ENCODE measurements at places on chromosomes 2 and 18.
A peak's percentile ranks its signal among the peaks of the same experiment; 100 is the strongest.

DNA sequence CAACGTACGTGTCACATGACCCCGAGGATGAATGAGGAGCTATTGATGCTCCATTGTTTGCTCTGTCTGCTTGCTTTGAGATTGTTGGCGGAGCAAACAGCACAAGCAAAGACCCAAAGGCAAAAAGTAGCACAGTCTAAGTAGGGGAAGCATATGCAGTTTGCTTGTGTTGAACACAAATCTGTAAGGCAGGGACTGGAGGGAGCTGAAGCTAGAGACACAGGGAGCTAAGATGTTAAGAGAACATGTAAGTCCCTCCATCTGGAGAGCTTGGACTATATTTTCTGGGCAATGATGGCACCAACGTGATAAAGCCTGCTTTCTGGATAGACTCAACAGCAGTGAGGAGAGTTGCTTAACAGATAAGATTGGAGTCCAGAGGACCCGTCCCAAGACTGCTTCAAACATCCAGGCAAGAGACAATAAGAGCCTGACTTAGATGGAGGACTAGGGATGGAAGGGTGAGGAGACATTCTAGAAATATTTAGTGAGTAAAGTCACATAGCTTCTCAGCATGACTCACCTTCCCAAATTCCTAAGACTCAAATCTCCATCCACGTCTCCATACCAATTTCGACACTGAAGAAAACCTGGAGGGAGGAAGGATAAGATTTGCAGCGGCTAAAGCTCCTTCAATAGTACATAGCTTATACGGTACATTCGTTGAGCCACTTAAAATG lies 88.1 kb upstream of the KLF7 start:
- DNase-seq = no peak
- H3K4me3 ChIP-seq = no peak overlapping the region
- peaks cover 33% of the 10 kb centered on the region for H3K4me1 ChIP-seq
- H3K27me3 ChIP-seq = peaks cover 2% of the 10 kb centered on the region
- H3K27ac ChIP-seq = no peak overlapping the region

GRCh38 chr2:18169121-18169892 lies 290.8 kb downstream of the KCNS3 start:
- peaks cover 3% of the 10 kb centered on the region for H3K27me3 ChIP-seq
- DNase-seq = no peak
- no peak overlapping the region for H3K27ac ChIP-seq
- no peaks in the 10 kb centered on the region for H3K4me1 ChIP-seq

- H3K27ac ChIP-seq = no peak overlapping the region
- no peaks in the 10 kb centered on the region for H3K4me1 ChIP-seq
- no peak overlapping the region for H3K4me3 ChIP-seq
Observed at GRCh38 chr18:10274301-10274700, 180.1 kb upstream of the APCDD1 start.

- H3K27ac ChIP-seq = no peak overlapping the region
- no peak overlapping the region for H3K4me3 ChIP-seq
- no peak for DNase-seq
- no peaks in the 10 kb centered on the region for H3K36me3 ChIP-seq
- H3K4me1 ChIP-seq = no peaks in the 10 kb centered on the region
Observed at GRCh38 chr2:21676676-21677075, 552.9 kb downstream of the TDRD15 start.

- peak overlapping the region; percentile 45 for H3K27ac ChIP-seq
- H3K27me3 ChIP-seq = no peaks in the 10 kb centered on the region
- DNase-seq = no peak
- H3K36me3 ChIP-seq = peaks cover 10% of the 10 kb centered on the region
Observed at GRCh38 chr2:111534910-111535352, 349.1 kb downstream of the ANAPC1 start.

- H3K36me3 ChIP-seq = no peaks in the 10 kb centered on the region
- peaks cover 36% of the 10 kb centered on the region for H3K27me3 ChIP-seq
- DNase-seq = no peak
- H3K4me3 ChIP-seq = no peak overlapping the region
- no peak overlapping the region for H3K27ac ChIP-seq
- peaks cover 7% of the 10 kb centered on the region for H3K4me1 ChIP-seq
Observed at GRCh38 chr2:237631007-237631785, 3.8 kb downstream of the LRRFIP1 start.
